ENCODE measurements at places on chromosomes 6 and 20.

DNA sequence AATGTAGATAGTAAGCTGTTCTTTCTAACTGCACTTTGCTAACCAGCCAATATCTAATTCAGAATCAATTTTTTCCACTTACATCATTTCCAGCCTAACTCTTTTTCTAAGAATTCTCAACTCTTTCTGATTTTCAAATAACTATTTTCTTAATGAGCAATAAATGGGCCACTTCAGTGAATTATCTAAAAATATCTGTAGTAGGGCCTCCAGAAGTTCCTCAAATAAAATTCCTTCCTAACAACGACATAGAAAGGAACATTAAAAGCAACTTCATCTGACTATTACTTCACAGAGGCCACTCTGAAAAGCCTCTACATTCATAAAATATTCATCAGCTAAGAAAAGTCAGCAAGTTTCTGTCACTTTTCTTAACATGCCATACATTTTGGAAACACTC is 4.8 kb downstream of the COL12A1 start:
- no peak for DNase-seq

DNA sequence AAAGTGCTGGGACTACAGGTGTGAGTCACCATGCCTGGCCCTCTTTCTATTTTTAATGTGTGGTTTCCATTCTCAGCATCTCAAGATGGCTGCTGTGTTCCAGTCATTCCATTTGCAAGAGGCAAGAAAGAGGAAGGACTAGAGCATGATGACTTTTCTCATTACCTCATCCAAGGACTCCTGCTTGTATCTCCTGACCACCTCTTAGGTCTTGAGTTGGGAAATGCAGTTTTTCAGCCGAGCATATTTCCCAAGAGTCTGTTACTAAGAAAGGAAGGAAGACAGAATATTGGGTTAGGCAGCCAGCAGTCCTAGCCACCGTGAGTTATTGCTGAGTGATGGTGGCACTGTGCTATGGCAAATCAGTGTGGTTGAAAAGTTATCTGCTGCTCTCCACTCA is 108.4 kb upstream of the INSM1 start:
- no peak for DNase-seq

- DNase-seq, result no peak
Observed at GRCh38 chr6:34056305-34057108, 89.4 kb downstream of the GRM4 start.

DNA sequence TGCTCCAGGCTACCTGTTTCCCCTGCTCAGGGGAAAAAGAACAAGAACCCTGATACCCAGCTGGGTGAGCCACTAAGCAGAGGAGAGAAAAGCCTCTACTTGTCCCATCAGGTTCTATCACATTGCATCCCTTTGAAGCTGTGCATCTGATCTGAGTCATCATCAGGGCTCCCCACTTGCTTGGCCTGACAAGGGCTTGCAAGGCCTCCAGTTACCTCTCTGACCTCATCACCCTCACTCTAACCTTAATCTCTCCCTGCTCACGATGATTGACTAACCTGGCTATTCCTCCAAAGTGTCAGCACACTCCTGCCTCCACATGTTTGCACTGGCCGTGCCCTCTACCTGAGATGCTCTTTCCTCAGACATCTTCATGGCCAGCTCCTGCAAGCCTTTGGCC is 309.5 kb upstream of the CHD6 start:
- DNase-seq, result no peak

DNA sequence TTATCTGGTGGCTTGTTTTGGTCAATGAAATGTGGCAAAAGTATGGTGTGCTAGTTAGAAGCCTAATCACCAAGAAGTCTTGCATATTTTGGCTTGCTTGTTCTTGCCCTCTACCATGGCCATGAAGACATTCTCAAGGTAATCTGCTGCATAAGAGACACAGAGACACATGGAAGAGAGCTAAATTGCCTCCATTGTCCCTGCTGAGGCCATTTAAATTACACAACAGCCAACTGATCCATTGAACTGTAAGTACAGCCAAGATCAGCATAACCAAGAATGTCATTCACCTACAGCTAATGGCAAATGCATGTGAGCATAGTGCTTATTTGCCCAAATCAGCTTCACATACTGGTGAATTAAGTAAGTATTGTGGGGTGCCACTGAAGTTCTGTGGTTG is 603.8 kb downstream of the FRK start:
- no peak for DNase-seq

DNA sequence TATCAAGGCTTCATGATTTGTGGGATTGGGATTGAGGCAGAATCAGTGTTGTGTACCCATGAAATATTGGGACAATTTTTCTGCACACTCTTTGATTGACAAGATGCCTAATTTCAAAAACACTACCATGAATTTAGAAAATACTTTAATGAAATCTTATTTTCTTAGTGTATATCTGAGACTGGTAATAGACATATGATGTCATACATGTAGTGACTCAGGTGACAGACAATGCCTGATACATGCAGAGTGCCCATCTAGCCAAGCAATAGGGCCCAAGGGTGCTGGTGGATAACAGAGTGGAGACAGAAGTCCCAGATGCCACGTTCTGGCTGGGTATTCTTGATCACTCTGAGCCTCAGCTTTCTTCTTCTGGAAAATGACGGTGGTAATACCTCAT is 279.6 kb upstream of the ARID1B start:
- DNase-seq, result no peak

DNA sequence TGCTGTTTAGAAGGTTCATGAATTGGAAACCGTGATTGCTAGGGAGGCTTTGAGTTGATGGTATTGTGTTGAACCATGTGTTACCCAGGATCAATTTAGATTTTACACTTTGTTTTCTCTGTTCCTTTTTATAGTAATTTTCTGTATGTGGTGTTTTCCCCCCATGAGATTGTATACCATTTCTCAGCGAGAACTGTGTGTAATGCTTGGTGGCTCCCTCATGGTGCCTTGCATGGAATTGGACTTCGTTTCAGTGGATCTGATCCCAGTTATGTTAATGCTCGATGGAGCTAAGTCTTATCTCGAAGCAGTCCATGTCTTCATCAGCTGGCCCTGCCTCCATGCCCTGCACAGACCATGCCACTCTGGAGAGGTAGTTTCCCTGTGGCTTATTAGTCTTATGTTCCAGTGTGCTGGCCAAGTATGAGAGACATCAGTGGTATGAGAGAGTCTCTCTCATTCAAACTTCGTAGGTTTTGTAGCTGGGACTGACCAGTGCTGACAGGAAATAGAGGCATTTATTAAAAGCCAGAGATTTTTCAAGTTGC is 18.7 kb downstream of the PTPN1 start:
- DNase-seq, result no peak

- DNase-seq, result no peak
Observed at GRCh38 chr6:25959890-25960536, 2.6 kb upstream of the TRIM38 start.

DNA sequence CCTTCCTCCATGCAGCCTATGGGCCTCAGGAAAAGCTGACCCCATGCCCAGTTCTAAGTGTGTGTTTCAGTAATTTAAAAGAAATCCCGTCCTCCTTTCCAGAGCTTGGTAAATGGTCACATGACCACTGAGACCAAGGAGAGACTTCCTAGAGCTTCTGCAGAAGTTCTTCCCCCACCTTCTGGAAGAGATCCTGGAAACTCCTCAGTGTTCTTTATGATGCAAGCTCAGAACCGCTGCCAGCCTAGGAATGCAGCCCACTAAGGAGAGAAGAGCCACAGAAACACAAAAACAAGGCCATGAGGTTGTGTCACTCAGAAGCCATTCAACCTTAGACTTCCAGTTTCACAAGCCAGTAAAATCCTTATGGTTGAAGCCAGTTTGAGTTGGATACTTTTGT is 348.4 kb downstream of the TPBG start:
- DNase-seq, result no peak

DNA sequence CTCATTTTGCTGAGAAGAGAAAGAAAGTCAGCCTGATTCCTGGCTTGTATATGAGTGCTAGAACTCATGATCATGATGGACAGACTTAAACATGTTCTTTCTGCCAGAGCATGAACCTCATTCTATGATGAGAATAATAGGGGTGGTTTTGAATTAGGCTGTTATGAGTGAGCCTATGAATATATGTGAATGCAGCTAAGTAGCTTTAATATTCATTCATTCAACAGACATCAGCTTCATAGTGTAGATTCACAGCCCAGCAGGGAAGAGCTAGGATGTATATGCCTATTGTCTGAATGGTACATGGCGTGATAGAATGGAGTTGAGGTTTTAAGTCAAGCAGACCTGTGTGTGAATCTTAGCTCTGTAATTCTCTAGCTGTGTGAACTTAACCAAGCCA is 573.2 kb downstream of the DHX35 start:
- DNase-seq, result no peak

DNA sequence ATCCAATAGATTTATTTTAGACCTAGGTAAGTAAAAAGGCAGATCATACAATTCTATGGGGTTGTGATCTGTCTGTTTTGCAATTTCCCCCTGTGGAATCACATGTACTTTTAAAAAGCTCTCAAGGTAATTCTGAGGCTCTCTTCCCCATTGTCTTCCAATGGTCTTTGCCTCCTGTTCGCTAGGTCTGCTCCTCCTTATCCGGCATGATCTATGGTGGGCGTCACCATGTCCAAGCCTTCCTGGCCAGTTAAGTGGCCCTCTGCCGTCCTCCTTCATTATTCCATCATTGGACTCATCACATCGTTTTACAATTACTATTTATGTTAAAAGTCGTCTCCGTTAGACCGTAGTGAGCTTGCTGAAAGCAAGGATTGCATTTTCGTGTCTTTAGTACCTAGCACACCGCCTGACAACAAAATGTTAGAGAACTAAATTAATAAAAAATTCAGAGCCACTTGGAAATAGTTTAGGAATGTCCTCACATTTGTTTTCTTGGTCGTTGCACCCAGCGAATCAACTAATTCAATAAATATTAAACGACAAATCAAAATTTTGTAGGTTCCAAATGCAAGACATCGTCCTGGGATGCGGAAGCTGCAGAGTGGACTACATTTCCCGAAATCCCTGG is 2.2 kb upstream of the STXBP5 start:
- DNase-seq, result no peak

DNA sequence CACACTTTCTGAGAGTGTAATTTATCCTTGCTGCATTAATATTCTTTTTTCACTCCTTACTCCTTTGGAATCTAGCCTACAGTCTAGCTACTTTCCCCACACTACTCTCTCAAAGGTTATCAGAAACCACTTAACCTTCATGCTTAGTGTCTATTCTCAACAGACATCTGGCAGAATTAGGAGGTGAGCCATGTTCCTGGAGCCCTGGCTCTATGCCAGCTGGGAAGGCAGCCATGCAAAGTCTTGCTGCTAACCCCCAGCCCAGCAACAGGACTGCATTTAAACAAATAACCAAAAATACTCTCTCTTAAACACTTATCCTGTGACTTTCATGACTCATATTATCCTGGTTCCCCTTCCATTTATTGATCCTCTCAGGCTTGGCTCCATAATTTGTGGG is 260.2 kb downstream of the BCKDHB start:
- DNase-seq, result no peak
